Amniotic epithelial cell (primary cell): ENCODE measurements at places on chromosomes 11 and 22.

- no peak for DNase-seq
Observed at GRCh38 chr11:112368381-112368780, 107.7 kb upstream of the PLET1 start.

DNA sequence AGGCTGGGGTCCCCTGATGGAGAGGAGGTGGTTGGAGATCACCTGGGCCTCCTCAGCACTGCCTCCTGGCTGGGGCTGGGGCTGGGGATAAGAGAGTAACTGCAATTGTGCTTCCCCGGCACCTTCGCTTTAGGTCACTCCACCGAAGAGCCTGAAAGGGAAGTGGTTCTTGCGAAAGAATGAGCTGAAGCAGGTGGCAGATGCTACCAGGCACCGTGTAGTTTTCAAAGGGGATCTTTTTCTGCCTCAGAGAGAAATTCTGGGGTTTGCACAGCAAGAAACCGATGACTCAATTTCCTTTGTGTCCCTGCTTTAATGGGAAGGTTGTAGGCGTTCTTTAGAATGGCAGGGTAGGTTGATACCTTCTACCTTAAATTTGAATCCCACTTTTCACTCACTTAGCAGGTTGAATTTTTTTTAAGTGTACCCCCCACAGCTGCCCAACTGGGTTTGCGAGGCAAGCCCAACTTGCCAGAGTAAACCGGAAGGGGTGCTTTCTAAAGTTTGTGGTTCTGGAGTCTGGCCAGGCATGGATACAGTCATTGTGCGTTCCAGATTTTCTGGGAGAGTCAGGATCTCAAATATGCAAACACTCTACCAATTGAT lies 5.3 kb downstream of the CD44 start:
- DNase-seq, result peak; percentile 65

- no peak for DNase-seq
Observed at GRCh38 chr11:76194872-76195668, 11.2 kb downstream of the WNT11 start.

GRCh38 chr11:19938866-19939265 lies 221.4 kb downstream of the DBX1 start:
- no peak for DNase-seq

GRCh38 chr11:86372586-86372985 lies 2.1 kb upstream of the CCDC81 start:
- DNase-seq, result no peak

- DNase-seq, result no peak
Observed at GRCh38 chr22:42326801-42327200, 56.3 kb upstream of the TCF20 start.

DNA sequence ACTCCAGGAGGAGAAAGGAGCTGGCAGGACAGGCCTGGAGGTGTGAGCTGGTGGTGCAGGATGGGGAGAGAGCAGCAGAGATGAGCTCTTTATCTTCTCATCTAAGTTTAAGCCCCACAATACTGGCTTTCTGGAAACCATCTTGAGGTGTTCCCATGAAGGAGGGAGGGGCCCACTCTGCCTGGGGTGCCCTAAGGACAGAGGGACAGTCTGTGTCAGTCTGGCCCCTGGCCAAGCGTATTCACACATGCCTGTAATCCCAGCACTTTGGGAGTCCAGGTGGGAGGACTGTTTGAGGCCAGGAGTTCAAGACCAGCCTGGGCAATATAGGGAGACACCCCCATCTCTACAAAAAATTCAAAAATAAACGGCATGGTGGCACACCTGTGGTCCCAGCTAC lies 8.9 kb downstream of the SERHL2 start:
- no peak for DNase-seq

DNA sequence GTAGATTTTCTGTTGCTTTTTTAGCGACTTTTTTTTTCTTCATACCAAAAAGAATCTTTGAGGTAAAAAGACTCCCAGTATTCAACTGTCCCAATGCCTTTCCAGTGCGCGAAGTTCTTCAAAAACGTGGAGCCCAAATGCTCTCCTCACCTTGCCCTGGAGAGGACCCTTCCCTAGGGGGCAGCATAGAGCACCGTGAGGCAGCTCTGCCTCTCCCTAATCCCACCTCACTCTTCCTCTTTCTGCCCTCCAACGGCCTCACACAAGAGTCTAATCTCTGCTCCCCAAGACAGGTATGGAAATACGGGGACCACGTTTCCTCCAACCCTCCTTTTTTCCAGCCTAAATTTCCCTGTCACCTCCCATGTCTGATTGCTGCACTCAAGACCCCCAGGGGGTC lies 117.5 kb upstream of the ALX4 start:
- no peak for DNase-seq

- peak; percentile 23 for DNase-seq
Observed at GRCh38 chr11:83120327-83120726, 36.6 kb upstream of the PCF11 start.

GRCh38 chr11:134532921-134533421 lies 120.9 kb upstream of the B3GAT1 start:
- no peak for DNase-seq

DNA sequence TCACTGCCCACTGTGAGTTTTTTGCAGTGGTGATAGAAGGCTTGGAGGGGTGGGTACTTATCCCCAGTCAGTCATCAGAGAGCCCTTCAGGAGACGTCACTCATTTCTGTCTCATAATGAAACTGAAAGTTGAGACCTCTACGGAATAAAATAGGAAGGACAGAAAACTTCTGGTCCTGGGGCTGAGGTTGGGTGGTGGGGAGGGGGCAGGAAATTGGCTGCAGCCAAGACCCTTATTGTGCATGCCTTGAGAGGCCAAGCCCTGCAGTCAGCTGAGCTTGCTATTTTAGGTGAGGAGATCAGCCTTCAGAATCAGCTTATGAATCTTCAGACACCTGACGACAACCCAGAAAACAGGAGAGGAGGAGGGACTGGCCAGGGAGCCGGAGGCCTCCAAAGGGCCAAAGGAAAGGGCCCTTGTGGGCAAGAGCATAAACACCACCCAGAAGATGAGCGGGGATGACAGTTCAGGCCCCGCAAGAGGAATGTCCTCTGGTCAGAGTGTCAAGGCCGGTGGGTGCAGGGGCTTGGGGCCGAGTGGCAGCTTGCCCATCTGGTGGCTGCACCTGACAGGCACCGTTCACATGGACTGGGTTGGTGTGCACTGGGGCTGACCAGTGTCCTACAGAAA lies 17.9 kb upstream of the ADA2 start:
- DNase-seq, result no peak

DNA sequence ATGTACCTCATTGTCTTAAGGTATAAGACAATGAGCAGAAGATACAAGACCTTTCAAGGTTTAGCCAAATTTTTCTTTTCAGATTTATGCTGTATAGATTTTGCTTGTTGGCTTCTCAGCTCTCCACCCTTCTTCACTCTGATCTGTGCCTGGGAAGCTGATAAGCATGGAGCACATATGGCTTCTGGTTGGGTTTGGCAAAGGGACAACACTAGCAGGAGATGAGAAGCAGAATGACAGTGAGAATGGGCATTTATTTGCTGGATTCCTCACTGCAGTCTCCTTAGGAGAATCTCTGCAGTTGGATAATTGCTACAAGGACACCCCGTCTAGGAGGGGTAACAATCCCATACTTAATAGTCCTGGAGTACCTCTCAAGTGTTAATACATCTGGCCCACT lies 474.8 kb upstream of the CCDC90B start:
- DNase-seq, result no peak

DNA sequence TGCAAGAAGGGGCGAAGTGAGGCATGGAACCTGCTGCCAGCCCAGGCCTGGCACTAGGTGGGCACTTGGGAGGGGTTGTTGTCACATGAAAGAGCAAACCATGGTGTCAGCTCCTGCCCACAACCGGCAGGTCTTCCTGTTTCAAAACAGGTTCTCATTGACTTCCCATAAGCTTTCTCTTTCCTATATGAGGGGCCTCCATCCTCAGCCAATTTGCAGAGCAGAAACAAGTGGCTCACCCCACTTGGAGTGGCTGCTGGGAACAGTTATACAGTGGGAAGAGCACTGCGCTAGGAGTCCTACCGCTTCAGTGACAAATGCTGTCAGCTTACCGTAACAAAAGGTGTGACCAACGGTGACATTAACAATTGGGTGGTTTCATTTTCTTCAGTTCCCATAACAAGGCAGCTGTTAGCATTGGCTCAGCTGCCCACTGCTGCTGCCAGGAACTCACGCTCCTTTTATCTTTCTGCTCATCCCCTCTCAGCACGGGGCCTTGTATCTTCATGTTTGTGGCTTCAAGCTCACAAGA lies 10.2 kb upstream of the SSTR3 start:
- DNase-seq, result no peak

- DNase-seq, result peak; percentile 29
Observed at GRCh38 chr11:104529906-104530305, 366.0 kb upstream of the PDGFD start.

DNA sequence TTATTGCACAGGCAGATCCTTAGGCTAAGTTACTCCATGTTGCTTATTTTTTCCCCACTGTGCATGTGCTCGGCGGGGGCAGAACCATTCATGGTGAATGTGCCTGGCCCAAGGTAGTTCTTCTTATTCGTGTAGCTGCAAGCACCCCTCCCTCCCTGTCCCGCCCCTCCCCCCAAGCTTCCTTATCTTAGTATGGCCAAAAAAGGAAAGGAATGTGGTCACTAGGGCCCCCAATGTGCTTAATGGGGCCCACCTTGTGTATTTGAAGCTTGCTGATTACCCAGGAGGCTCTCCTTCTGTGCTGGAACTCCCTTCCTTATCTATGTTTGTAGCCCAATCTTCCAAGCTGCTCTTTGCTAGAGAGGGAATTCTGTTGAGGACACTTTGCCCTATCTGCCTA lies 1259.7 kb upstream of the RAG2 start:
- DNase-seq, result no peak

DNA sequence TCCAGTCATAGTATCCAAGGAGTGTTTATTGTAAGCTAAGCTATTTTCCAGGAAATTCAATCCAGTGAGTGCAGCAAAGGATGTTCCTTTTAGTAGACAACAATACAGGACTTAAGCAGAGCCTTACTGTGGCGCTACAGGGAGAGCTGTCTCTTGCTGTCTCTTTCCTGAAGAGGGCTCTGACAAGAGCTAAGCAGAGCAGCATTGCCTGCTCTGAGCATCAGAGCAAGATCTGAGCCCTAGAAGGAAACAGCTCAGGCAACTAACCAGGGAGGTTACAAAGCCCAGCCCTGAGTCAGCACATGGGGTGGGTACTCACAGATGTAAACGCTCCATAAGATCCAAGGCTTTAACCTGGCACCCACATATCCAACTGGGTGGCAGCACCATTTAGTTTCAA lies 8.0 kb downstream of the LAYN start:
- no peak for DNase-seq

DNA sequence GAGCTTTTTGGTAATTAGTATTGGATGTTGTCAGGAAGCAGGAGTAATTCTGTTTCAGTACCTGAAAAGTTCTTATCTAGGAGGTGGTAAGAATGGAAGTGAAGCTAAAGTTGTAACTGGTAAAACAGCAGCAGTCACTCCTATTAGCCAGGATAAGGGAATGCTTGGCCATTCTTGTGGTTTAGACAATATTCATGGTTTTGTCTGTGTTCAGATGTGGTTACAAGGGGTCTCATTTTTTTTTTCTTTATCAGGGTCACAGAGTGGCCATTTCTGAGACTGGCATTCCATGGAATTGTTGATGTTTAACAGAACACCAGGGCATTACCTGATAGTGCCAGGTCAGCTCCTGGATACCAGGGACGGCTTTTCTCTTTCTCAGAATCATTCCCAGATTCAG lies 23.8 kb downstream of the TAF1D start:
- peak; percentile 36 for DNase-seq

GRCh38 chr11:61327669-61328071 lies 5.2 kb downstream of the DDB1 start:
- DNase-seq, result peak; percentile 16

GRCh38 chr11:131109257-131109656 lies 193.0 kb upstream of the SNX19 start:
- no peak for DNase-seq

- no peak for DNase-seq
Observed at GRCh38 chr11:117479372-117479771, 151.7 kb downstream of the CEP164 start.
